Activated naive CD4-positive, alpha-beta T cell treated with anti-CD3 and anti-CD28 coated beads, Interleukin-2, amount 50 U/mL, for 72 hours (primary cell): ENCODE measurements at places on chromosomes 3 and 15.

GRCh38 chr3:120028271-120029047 is 65.8 kb downstream of the GSK3B start:
- no peak for DNase-seq

DNA sequence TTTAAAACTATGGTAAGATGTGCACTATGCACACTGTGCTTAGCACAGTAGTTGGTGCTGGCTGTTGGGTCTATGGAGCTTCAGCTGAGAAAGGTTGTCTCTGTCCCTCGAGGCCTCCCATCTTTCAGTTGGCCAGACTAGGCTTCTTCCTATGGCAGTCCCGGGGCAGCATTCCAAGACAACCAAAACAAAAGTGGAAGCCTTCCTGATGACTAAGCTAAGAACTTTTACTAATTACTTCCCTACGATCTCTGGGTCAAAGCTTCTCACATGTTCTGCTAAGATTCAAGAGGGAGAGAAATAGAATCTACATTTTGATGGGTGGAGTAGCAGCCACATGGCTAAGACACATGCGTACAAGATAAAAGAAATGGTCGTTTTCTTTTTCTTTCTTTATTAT is 342.8 kb downstream of the TUSC7 start:
- no peak for DNase-seq

GRCh38 chr15:76065793-76066192 is 6.0 kb downstream of the TMEM266 start:
- DNase-seq = no peak

DNA sequence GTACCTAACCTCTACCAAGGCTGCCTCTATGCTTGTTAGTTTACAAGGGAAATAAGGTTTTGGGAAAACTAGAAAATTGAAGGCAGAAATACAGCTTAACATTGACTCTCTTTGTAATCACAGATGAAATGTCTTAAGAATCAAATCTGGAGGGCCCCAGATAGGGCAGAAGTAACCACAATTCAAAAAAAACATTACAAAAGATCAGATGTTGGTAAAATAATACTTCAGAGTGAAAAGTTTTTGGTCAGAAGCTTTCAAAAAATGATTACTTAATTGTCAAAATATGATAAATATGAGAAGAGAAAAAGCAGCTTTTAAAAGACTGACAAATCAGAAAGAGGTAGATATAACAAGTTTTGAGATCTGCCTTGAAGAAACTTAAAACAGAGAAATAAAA is 425.1 kb upstream of the NECTIN3 start:
- no peak for DNase-seq

- no peak for DNase-seq
Observed at GRCh38 chr3:167913219-167913835, 177.8 kb downstream of the SERPINI1 start.

- DNase-seq = no peak
Observed at GRCh38 chr15:22811640-22812039, 25.2 kb downstream of the NIPA1 start.

DNA sequence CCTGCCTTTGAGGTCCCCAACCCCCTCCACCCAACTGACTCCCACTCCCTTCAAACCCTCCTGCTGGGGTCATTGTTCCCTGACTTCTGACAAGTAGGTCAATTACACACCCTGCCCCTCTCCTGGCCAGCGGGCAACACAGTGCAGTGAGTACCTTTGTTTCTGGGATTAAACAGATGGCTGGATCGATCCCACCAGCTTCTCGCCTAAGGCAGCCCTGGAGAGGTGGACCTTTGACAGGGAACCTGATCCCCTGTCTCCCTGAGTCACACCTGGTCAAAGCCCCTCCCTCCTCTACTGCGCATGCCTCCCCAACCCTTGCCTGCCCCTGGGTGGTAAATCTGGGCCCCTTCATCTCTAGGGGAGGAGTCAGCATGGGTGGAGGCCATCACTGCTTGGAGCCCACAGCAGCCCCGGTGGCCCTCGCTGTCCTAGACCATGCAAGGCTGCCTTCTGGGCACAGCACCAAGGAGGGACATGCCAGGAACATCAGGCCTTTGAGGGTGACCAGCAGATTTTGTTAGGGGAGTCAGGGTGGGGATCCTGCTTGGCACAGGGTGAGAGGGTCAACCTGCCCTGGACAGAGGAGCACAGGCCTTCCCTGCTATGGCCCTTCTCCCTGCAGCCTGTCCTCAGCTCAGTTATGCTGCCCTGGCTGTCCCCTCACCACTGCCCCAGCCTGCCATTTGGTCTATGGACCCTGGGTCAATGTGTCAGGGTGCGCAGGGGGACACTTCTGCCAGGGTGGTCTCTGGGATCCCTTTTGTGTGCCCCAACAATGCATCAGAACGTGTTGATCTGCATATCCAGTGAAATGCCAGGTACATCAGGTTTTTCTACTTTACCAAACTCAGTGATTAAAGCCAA is 9.8 kb upstream of the PRR23E start:
- peak; percentile 25 for DNase-seq

DNA sequence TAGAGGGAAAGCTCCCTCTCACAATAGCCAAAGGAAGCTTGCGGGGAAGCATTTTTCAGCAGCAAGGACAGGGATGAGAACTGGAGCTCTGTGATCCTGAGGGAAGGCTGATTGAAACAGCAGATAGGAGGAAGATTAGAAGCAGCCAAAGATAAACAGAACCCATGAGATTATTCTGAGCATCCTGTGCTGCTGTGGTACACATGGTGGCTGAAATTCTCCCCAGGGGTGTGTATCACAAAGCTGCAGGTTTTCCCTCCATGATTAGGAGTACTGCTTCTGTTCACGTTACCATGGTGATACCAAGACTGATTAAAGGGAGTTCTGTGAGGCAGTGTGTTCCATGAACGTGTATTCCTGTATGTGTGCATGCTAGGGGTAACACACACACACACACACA is 30.3 kb upstream of the PSMD6 start:
- no peak for DNase-seq

DNA sequence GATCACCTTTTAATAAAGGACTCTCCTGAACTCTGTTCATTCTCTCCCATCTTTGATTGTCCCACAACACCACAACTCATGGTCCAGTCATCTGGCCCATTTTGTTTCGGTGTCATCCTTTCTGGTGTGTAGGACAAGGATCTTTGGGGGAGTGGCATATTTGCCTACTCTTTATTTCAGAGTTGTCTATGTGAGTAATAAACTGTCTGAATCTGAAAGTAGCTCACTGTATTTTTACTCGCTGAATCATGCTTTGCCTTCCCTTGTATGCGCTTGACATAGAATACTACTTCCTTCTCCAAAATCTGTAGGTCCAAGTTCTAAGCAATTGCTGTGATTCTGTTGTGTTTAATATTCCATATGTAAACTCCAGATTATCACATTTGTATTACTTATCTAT is 29.9 kb upstream of the NOX5 start:
- no peak for DNase-seq

- DNase-seq = no peak
Observed at GRCh38 chr15:67133026-67133425, 67.6 kb downstream of the SMAD3 start.

GRCh38 chr3:28151608-28152228 is 89.7 kb upstream of the CMC1 start:
- no peak for DNase-seq

DNA sequence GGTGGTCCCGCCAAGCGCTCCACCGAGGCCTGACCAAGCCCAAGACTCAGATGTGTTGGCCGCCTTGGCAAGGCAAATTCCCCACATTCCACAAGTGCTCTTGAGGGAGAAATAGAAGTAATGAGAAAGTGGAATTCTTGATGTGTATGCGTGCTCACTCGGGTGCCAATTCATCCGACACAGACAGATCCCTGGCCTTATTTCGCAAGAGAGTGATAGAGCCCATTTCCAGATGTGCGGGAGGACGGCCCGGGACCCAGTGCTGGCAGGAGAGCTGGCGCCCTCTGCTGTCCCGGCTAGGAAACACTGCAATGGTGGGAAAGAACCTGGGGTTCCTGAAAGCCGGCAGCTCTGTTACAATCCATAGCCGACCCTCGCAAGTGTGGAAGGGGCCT is 76.0 kb downstream of the HMG20A start:
- DNase-seq = peak; percentile 66

- no peak for DNase-seq
Observed at GRCh38 chr3:121988146-121988545, 33.9 kb downstream of the ILDR1 start.

GRCh38 chr3:102148598-102149337 is 286.0 kb upstream of the ZPLD1 start:
- no peak for DNase-seq

DNA sequence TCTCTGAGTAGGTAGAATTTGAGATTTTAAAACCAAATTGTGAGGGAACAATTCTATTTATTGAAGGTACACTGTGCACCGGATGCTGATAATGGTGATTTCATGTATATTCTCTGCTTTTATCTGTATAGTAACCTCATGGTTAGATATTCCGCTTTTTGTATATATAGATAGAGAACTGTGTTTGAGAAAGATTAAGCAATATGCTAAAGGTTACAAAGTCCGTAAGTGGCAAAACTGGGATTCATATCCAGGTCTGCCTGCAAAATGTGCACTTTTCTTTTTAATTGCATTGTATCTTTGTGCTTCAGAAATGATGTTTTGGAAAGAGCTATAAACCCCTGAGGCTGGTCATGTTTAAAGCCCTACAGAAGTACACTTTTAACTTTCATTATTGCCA is 635.4 kb upstream of the NECTIN3 start:
- no peak for DNase-seq
